ENCODE measurements at places on chromosomes 4 and X.
A peak's percentile ranks its signal among the peaks of the same experiment; 100 is the strongest.

DNA sequence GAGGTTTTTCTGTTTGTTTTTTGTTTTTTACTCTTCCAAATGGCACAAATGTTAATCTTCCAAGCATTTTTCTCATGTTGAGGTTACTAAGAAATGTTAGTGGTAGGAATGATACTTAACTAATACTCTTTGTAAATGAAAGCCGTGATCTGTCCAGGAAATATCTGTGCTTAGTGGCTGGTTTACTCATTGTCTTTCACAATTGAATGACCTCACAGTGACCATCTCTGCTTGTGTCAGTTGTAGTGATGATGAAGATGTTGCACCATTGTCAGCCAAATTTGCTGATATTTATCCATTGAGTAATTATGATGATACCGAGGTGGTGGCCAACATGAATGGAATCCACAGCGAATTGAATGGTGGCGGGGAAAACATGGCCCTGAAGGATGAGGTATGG is 93.5 kb downstream of the TNIP2 start:
- DNase-seq: peak; percentile 82

DNA sequence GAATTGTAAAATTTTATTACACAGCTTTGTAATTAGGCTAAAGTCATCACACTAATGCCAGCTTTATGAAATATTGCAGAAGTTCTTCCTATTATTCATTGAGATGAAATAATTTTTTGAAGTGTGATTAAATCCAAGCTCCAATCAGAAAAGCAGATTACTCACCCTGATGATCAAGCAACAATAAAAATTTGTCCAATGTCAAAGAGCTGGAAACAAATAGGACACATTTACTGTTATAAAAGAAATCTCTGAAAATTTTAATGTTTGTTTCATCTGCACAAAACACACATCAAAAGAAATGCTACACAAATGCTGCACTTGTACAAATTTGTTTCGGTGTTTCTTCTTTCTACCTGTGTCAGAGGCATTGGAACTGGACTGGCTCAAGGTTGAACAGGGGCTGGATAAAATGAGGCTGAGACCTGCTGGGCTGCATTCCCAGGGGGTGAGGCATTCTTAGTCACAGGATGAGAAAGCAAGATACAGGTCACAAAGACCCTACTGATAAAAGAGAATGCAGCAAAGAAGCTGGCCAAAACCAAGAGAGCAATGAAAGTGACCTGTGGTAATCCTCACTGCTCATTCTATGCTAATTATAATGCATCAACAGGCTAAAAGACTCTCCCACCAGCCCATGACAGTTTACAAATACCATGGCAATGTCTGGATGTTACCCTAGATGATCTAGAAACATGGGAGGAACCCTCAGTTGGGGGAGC is 78.3 kb downstream of the GASK1B start:
- peak; percentile 88 for DNase-seq

GRCh38 chr4:183424109-183424744 is 20.2 kb upstream of the CDKN2AIP start:
- no peak for DNase-seq

- DNase-seq: no peak
Observed at GRCh38 chrX:15204130-15204751, 65.6 kb downstream of the ASB9 start.

DNA sequence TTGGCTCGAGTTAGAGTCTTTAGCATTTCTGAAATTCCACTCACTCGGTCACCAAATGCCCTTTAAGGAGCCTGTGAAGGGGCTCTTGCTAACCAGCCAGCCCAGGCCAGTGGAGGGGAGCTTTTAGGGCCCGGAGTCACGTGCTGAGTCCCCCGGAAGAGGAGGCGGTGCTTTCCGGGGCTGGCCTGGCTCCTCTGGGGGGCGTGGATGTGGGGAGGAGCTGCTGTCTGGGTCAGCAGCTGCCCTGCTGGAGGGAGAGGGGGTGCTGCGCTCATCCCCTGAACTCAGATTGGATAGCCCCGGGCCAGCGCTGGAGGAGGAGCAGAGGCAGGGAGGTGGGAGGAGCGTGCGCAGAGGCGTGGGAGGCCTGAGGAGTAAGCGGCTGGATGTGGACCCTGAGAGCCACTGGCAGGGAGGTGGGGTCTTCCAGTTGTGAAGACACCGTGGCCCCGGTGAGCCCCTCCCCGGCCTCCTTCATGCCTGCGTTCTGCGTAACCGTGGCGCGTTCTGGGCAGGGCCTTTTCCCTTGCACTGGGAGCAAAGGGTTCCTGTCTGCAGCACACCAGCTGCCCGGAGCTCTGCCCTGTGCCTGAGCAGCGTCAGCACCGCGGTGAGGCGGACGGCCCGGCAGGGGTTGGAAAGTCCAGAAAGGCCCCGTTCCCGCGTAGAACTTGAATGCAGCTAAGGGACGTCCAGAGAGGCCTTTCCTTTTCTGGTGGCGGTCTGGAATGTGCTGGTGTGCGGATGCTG is 19.7 kb downstream of the MAEA start:
- peak; percentile 82 for DNase-seq

GRCh38 chr4:173532725-173533511 is 2.9 kb upstream of the HAND2 start:
- DNase-seq: no peak

- no peak for DNase-seq
Observed at GRCh38 chr4:78355306-78355705, 196.3 kb upstream of the ANXA3 start.

- no peak for DNase-seq
Observed at GRCh38 chr4:88575186-88575585, 17.1 kb upstream of the HERC3 start.

DNA sequence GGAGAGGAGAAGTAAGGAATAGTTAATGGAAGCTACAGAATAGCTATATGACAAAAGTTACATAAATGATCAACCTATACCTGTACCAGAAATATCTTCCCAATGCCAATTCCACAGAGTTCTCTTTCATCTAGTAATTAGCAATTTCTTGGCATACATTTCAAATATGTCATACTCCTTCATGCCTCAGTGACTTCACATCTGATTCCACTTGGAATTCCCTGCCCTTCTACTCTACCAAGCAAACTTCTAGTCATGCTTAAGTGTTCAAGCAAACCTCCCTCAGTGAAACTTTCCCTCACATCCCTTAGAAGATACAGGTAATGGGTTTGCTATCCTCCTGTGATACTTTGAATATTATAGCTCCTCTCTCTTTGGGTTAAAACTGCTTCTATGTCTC is 127.1 kb downstream of the KLHL13 start:
- DNase-seq: peak; percentile 38

DNA sequence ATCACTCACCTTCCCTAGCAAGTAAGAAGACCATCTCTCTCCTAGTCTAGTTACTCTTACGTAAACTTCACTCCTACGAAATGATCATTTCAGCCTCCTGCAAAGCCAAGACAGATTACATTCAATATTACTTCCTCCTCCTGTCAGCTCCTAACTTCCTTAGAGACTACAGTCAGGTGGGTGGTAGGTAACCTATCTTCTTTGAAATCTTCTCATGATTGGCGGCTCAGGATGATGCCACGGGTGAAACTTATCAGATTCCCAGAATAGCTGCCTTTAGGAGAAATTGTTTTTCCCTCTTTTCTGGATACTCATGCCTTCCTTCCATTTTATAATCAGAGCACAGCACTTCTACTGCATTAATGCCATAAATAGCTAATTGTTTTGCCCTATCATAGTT is 744.8 kb upstream of the HS3ST1 start:
- DNase-seq: no peak

DNA sequence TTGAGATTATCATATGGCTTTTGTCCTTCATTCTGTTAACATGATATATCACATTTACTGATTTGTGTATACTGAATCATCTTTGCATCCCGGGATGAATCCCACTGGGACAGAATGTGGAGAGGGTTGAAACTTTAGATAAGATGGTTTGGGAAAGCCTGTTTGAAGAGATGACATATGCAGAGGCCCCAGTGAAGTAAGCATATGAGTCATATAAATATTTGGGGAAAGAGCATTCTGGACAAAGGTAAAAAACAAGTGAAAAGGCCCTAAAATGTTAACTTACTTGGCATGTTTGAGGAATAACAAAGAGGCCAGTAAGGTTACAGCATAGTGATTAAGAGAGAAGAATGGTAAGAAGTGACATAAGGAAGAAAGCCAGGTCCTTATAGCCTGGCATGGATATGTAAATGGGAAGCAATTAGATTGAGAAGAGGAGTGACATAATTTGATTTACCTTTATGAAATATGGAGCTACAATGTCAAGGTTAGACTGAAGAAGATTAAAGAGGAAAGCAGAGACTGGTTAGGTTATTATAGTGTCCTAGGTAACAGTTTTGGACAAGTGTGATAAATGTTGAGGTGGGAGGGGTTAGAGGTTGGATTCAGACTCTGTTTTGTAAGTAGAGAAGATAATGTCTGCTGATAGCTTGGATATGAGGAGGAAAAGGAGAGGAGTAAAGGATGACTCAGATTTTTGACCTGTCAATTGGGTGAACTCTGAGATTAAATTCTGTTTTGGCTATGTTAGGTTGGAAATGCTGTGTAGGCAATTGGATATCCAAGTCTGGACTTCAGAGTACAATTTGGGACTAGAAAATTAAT is 54.6 kb upstream of the DRP2 start:
- no peak for DNase-seq

DNA sequence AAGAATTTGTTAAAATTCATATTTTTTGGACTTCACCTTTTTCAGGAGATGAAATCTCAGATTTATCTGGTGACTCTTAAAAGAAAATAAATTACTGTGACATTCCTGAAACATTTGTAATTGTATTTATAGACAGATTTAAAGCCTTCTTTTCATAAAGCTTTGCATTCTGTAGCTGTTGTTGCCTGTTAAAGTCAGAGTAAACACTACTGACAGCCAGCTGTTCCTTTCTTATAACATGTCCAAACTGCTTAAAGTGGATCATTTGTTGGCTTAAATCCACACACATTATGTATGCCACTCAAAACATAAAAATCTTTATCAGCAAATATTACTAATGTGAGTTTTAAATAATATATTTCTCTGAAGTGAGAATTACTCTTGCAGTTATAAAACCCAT is 157.5 kb downstream of the TECRL start:
- DNase-seq: no peak

GRCh38 chrX:118534716-118535493 is 39.3 kb downstream of the DOCK11 start:
- DNase-seq: no peak

GRCh38 chr4:97498875-97499274 is 644.4 kb downstream of the STPG2 start:
- peak; percentile 99 for DNase-seq

DNA sequence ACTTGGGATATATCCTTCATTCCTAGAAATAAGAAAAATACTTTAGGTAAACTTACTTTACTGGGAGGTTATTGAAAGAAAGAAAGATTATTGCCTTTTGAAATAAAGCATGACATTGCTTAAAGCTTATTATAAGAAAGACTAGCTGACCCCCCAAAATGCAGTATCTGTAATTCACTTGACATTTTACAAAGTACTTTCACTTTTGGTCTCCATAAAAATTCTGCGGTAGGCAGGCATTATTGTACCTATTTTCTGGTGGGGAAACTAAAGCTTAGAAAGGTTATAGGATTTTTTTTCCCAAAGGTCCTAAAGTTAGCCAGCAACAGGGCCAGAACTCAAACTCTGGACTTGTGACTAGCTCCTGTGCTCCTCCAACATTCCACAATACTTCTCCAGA is 29.7 kb upstream of the TXK start:
- DNase-seq: no peak

GRCh38 chr4:179248821-179249220 is 1806.6 kb upstream of the AGA start:
- DNase-seq: no peak

DNA sequence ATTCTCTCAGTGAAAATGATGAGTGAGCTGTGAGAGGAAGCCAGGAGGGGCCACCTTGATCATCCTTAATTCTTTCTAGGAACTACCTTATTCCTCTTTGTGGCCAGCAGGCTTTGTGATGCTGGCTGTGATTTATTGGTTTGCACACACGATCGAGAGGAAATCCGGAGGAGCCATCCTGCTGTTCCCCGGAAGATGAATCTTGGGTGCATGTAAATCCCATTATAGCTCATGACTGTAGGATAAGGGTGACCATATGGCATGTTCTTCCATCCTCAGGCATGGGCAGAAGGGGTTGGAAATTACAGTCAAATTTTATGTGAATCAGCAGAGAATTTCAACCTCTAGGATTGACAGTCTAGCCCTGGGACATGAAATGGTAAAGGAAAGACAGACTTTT is 254.5 kb downstream of the UNC5C start:
- no peak for DNase-seq

DNA sequence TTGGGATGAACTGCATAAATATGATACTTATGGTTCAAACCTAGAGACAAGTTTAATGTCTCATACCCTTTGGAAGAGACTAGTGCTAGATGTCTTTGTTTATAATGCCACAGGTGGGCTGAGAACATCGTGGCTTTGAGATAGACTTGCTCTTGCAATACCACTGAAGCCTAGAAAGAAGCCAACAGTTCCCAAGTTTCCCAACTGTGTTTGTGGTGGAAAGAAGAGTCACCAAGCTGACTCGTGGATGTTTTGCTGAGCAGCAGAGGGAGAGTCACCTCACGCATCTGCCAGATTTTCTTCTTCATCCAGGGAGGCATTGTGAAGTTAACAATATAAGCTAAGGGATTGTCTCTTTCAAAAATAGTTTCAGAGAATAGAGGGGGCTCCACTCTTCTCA is 1076.2 kb downstream of the C4orf33 start:
- peak; percentile 64 for DNase-seq

DNA sequence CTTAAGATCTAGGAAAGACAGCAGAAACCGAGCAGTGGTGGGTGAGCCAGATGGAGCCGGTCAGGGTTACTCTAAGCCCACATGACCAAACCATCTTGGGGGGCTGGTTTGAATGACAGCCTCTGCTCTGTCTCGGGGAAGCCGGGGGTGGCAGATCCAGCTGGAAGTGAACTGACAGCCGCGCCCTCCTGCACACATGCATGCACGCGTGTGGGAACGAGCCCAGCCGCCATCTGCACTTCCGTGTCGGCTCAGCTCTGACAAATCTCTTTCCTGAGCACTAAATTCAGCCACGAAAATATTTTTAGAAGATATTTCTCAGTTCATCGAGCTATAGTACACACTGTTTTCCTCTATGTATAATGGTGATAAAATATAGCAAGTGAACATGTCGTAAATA is 115.5 kb downstream of the DCTD start:
- DNase-seq: no peak

GRCh38 chr4:8303485-8304281 is 34.1 kb downstream of the HTRA3 start:
- DNase-seq: peak; percentile 78

DNA sequence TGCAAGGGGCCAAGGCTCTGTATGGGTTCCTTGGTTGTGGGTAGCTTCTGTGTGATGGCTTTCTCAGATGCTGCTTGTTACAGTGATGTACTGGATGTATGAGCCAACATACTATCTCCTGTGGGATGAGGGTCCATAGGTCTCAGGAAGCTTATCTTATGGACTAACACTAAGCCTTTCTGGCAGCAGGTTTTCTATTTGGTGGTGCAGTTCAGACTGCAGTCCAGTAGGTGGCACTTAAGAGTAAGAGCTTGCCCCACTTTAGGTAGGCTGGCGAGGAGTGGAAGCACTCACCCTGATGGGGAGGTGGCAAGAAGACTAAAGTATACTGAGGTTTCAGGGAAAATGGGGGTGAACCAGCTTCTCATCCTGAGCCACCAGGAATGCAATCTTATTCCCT is 306.7 kb upstream of the MAOA start:
- peak; percentile 54 for DNase-seq
